Left ventricle myocardium superior (tissue), 1 donor: ENCODE measurements at places on chromosomes 3 and 15.

DNA sequence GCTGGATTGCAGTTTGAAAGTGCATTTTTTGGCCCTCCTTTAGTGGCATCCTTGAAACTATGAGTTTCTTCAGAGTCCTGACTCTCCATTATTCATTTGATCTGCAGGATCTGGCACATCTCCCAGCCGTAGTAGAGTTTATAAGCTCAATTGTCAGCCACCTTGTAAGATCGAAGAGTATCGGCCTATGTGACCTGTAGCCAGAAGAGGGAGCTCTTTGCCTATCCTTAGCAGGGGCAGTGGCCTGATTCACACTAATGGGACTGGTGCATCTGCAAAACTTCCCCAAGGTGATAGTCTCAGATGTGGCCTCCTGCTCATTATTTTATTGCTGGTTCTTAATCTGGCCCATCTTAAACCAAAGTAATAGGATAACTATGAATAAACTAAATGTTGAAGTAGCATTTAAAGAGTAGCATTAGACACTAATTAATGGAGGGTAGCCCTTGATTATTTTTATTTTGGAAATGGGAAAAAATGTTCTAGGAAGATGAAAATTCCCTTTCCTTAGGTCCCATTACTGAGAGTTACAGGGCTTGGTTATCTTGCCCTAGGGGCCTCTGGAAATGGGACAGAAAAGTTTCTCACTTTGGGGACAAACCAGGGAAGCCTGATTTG is 21.2 kb downstream of the GCSAM start:
- DNase-seq = no peak

DNA sequence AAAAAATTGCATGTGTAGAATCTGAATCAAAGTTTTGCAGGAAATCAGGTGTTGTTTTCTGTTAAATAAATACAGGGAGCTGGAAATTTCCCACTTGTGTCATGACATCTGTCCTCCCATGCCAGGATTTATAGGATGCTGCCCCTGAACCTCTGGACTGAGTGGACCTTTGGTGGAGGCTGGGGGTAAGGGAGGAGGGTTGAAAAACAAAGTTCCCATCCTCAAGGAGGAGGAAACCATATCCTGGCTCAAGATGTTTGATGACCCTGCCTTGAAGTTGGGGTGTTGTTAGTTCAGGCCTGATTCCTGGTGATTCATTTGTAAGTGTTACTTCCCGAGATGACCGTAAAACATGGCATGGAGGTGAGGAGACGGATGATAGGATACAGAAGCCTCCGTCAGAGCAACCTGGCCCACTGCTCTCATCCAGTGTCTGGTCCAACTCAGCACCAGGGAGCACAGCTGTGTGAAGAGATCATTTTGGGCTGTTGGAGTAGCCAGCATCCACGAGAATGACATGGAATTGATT is 223.6 kb downstream of the CACNA2D3 start:
- DNase-seq = no peak

GRCh38 chr3:72390841-72391240 is 457.4 kb downstream of the SHQ1 start:
- DNase-seq = no peak

DNA sequence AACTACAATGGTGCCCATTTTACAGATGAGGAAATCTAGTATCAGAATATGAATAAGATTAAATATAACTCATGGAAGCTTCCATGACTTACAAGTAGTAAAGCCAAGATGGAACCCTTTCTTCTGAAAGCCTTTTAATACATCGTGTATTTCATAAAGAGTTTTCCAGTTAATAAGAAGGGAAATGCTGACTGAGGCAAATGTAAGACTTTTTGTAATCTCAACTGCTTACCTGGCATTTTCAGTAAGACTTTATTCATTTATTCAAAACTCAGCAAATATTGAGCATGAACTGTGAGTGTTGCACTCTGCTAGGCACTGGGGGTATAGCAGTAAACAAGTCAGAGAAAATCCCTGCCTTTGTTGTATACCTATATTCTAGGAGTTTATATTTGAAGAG is 256.4 kb upstream of the THRB start:
- DNase-seq = no peak

- DNase-seq = no peak
Measured at GRCh38 chr3:52270252-52270754, 8.1 kb downstream of the WDR82 start.
